GM23338 (cell line): ENCODE measurements at places on chromosomes 2 and 18.

DNA sequence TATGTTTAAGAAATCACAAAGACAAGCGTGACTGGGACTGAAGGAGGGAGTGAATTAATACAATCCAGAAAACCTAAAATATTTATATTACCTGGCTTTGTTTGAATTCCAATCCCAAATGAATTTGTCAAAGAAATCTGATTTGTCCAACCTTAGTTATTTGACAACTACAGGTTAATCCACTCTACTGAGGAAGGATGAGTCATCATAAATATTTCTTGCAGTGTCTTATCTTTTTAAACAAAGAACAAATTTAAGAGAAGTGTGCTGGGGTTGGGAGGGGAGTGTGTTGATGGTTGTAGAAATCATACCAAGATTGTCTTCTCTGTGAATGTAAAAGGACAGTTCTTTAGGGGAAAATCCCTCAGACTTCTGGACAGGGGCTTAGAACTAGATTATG is 1106.3 kb upstream of the SLC39A10 start:
- DNase-seq = no peak

GRCh38 chr2:220619525-220620220 is 952.4 kb downstream of the EPHA4 start:
- no peak for DNase-seq

- peak; percentile 97 for DNase-seq
Observed at GRCh38 chr2:55133467-55134315, 83.4 kb upstream of the RTN4 start.

GRCh38 chr2:18599509-18600254 is 10.3 kb upstream of the NT5C1B start:
- no peak for DNase-seq

DNA sequence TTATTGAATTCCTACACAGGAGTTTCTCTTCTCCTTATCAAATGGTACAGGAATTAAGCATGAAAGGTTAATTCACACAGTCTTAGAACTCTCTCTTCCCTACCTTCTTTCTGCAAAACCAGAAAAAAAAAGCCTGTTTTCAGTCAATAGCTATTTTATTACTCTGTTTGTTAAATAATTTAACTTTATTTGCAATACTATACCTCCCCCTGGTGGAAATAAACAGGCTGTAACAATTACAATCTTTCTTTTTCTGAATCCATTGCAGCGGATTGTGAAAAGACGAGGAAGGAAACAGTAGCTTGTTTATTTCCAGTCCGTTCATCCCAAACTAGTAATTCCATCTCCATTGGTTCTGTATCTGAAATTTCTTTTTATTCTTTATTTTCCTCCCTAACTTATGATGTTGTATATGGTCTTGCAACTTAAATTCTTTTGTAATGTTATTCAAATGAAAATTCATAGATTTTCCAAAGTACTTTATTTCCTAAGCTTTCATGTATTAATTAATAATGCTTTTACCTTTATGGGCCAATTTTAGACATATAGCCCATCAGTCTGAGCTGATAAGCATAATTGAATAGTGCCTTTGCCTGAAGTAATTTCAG is 165.2 kb downstream of the SH3BP4 start:
- peak; percentile 77 for DNase-seq

DNA sequence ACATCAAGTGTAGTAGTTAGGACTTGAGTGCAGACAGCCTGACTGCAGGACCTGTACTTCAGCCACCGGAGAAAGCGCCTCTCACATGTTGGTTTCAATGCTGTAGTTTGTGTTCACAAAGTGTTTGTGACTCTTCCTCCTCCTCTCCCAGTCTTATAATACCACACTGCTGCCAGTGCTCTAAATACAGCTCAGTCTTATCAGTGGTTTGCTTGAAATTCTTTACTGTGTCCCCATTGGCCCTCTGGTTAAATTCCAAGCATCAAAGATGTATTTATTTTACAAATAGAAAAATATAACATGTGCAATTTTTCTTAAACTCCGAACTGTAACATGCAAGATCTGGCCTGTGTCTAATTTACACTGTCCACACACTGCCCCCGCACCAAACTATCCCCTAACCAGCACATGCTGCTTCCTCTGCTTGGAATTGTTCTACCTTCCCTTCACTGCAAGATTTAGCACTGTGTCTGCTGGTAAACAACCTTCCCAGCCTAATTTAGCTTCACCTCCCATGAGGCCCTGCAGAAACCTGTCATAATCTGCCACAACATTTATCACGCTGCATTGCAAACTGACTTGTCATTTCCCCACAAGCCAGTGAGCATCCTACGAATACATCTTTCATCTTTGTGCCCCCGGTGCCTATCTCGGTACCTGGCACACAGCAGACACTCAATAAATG is 77.1 kb downstream of the SUMO1 start:
- DNase-seq = no peak

- DNase-seq = no peak
Observed at GRCh38 chr2:174703430-174703829, 60.8 kb downstream of the CHRNA1 start.

DNA sequence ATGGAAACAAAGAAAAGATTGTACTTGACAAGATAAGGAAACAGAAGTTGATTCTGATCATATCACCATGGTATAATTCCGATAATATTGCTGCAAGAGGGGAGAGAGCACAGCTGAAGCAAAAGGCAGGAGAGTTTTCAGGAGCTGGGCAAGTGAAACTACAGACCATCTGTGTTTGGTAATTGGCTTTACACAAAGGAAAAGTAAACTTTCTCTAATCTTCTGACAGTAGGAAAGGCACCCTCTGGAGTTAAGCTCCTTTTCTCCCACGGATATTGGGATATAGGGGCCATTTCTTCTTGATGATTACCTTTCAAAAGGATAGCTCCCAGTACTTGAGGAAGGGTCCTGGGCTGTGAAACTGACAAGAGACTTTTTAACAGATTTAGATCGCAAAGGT is 29.9 kb upstream of the REG3A start:
- peak; percentile 13 for DNase-seq

DNA sequence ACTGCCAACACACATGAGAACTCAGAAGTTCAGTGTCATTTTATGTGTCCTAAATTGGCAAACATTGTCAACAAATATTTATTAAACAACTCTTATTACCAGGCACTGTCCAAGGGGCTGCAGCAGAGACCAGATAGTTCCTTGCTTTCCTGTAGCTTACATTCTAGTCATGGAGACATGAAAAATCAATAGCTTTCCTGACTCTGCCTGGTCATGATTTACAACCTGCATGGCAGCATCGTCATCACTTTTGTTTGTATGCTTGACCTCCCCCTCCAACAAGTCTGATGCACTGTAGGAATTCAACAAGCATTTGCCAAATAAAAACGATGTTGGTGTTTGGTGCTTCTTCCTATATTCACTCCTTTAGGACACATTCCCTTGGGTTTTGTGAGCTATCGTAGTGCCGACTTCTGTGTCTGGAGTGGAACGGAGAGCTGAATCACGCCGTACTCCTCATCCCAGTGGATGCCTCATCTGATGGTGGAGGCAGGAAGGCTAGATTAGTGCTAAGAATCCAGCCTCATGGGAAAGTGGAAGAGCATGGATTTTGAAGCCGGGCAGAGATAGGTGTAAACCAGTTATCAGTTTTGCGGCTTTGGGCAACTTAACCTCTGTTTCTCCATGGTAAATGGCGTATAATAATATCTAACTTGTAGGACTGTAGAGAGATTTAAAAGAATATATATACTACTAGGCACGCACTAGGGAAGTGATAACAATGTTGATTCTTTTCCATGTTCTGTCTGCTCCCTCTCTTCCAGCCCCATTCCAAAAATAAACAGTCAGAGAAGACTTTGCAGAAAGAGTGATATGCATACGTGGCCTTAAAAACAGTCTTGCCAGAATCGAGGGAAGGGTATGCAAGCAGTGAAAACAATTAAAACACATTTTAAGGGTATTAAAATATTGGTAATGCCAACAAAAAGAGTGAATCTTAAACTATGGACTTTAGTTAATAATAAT is 120.5 kb upstream of the ZFP36L2 start:
- DNase-seq = no peak

DNA sequence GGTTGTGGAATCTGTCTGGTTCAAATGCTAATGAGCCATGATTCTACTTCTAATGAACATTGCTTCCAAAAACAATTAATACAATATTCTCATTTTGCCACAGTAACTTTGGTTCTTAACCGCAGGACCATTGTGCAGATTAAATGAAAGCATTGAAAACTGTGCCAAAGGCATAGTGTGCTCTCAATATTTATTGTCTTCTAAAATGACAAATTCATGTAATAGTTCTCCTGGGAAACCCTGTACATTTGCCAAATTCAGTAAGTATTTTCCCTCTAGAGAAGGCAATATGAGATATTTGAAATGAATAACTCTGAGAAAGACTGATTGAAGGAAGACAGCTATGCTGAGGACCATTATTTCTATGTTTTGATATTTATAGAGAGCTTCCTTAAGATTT is 246.3 kb downstream of the CCDC102B start:
- no peak for DNase-seq

DNA sequence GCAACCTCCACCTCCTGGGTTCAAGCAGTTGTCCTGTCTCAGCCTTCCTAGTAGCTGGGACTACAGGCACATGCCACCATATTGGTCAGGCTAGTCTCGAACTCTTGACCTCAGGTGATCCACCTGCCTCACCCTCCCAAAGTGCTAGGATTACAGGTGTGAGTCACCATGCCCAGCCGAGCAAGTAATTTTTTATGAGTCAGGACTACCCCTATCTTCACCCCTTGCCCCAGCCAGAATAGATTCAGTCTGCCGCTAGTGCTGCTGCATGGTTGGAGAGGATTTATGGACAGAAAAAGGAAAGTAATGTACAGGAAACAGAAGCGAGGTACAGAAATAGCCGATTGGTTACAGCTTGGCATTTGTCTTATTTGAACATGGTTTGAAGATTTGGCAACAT is 48.9 kb downstream of the BMPR2 start:
- DNase-seq = no peak

- DNase-seq = no peak
Observed at GRCh38 chr2:182182436-182182835, 196.8 kb downstream of the PPP1R1C start.

- no peak for DNase-seq
Observed at GRCh38 chr2:24635181-24635580, 144.1 kb downstream of the NCOA1 start.

GRCh38 chr2:27245626-27246025 is 17.2 kb downstream of the SLC30A3 start:
- no peak for DNase-seq

GRCh38 chr2:227717687-227718567 is at the start of gene SLC19A3:
TSS of gene SLC19A3 (minus strand) at chr2:227718028. CDS start at chr2:227702318, 15,710 bp downstream.
- DNase-seq = peak; percentile 95

DNA sequence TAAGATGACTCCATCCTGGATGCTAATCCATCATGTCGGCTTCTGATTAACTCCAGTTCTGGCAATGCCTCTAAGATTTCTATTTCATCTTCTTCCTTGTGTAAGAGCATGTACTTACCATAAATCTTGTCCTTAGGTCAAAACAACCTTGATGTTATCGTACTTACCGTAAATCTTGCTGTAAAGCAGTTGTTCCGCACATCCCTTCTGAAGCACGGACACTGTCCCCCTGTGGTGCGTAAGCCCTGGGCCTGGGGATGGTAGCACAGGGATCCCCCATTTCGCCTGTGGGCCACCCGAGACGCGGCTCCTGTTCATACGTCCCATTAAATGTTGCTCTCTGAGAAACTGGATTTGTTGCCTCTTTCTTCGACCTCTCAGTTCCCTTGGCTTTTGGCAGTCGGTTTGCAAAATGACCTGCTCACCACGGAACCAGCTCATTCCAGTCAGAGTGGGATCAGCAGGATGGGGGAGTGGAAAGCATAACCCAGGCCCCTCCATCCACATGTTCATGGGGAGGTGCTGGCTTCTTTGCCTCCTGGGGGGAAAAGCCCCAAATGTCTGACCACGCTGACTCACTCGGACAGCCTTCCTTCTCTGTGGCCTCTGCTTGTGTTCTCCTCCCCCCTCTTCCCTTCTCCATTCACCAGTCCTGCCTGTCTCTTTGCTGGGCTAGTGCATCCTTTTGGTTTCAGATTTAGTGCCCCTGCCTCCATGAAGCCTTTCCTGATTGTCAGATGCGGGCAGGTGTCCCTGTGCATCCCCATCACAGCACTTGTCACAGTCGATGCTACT is 49.9 kb downstream of the RAB31 start:
- no peak for DNase-seq

- no peak for DNase-seq
Observed at GRCh38 chr2:120933693-120934573, 198.3 kb downstream of the GLI2 start.

- no peak for DNase-seq
Observed at GRCh38 chr2:23346029-23346428, 39.0 kb upstream of the KLHL29 start.

DNA sequence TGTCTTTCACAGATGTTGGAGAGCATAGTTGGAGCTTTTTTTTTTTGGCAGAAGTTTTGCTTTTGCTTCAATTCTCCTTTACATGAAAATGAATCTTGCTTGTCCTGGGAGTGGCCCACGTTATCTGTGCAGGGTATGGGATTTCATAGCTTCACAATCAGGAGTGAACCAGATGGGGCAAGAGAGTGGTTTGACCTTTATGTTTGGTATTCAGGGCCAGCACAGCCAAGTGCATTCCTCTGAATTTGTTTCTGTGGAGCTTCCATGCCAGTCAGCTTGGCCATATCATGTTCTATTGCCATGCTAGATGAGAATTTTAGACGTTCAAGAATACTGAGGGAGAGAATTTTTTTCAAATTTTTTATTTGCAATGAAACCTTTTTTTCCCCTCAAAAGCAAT is 116.6 kb downstream of the PRPF40A start:
- DNase-seq = no peak

- no peak for DNase-seq
Observed at GRCh38 chr2:15845737-15846405, 94.5 kb upstream of the MYCN start.

DNA sequence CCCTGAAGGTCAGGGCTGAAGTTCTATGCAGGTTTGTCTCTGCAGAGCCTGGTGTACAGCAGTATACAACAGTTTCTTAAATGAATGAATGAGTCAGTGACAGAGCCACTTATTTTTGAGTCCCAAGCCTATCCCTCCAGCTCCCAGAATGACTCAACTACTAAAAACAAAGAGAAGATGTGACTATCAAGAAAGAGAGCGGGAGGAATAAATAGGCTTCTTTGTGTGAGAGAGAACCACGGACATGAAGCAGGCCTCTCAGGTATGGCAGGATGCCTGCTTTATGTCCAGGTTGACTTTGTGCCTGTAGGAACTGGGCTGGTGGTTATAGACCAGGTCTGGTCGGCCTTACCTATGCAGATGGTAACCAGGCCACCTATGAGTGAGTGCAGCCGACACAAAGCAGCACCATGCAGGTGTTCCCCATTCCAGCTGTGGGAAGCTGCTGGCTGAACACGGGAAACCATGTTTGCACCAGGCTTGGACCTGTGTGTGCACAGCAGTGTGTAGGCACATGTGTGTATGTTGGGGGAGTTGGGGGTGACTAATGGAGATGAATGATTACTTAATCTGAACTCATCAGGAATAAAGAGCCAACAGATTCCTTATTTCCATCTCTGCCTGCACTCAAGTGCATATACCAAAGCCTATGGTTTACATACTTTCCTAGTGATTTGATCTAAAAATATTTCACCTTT is 171.0 kb downstream of the OSR1 start:
- no peak for DNase-seq

GRCh38 chr2:143545059-143545948 is 416.1 kb downstream of the ARHGAP15 start:
- DNase-seq = no peak
